ENCODE measurements at places on chromosomes 2 and 18.

DNA sequence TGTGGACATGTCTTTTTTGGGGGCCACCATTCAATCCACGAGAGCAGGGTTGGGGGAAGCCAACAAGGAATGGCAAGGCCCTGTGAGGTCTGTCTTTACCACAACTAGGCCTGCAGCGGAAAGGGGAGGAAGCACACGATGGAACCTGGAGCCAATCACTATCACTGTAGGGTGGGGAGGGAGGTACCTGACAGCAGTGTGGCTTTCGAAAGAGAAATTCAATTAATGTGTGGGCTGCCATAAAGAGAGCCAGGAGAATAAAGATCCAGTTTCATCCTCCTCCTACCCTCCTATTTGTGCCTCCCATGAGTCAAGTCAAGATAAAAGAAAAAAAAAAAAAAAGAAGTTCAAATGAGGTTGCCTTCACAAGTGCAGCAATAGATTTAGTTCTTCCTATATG lies 18.9 kb upstream of the RBMS1 start:
- DNase-seq, result no peak

GRCh38 chr18:68060871-68061270 lies 544.4 kb upstream of the DSEL start:
- no peak for DNase-seq

GRCh38 chr2:234375176-234375880 lies 121.6 kb downstream of the ARL4C start:
- DNase-seq, result no peak

- DNase-seq, result no peak
Measured at GRCh38 chr2:173557497-173557896, 202.8 kb downstream of the CDCA7 start.

GRCh38 chr2:171174075-171174474 lies 13.4 kb upstream of the TLK1 start:
- peak; percentile 34 for DNase-seq

GRCh38 chr18:9755615-9756014 lies 47.5 kb downstream of the RAB31 start:
- DNase-seq, result no peak

GRCh38 chr2:54289917-54290316 lies 33.9 kb upstream of the TSPYL6 start:
- no peak for DNase-seq

DNA sequence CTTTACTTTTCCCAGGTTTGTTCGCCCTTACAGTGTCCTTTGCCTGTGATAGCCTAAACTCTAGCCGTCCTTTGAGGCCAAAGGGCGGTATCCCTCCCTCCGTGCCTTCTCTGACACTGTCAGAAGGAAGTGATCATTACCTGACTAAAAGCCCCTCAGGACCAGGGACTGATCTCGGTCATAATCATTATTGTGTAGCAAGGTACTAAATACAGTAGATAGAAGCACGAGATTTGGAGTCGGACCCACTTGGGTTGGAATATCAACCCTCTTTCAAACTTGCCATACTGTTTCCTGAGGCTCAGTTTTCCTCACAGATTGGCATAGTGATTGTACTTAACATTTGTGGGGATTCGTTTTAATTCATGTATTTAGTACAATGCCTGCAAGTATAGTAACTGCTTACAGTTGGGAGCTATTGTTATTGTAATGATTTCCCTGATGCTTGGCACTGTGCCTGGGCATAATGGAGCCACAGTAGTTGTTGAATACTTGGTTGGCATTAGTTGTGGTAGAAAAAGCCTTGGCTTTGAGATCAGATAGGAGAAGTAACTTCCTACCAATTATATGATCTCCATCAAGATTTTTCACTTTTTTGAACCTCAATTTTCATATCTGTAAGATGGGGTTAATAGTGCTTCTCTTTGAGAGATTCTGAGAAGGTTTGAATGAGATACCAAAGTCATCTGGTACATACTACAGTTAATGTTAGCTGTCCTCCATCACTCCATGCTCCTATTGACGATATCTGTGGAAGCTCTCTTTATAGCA lies 836 bp downstream of the STK11IP start:
- DNase-seq, result no peak

GRCh38 chr2:11056614-11057013 lies 98.7 kb upstream of the SLC66A3 start:
- DNase-seq, result no peak

DNA sequence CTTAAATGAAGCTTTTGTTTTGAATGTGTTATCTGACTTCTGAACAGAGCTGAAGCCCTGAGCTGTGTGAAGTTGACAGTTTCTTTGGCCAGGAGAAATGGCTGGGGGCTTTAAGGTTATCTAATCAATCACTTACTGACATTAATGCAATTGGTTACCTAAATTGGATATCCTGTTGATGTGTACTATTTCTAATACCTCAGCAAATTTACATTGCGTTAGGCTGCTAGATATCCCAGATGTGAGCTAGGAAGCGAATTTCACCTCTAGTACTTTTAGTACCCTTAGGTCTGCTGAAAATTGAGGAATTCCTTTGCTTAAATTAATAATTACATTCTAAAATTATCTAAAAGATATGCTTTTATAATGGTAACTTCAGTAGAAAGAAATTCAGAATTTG lies 102.0 kb downstream of the LCLAT1 start:
- DNase-seq, result no peak

- DNase-seq, result no peak
Measured at GRCh38 chr2:209314653-209315052, 109.2 kb upstream of the MAP2 start.

GRCh38 chr18:32742579-32742978 lies 30.2 kb downstream of the KLHL14 start:
- DNase-seq, result no peak

DNA sequence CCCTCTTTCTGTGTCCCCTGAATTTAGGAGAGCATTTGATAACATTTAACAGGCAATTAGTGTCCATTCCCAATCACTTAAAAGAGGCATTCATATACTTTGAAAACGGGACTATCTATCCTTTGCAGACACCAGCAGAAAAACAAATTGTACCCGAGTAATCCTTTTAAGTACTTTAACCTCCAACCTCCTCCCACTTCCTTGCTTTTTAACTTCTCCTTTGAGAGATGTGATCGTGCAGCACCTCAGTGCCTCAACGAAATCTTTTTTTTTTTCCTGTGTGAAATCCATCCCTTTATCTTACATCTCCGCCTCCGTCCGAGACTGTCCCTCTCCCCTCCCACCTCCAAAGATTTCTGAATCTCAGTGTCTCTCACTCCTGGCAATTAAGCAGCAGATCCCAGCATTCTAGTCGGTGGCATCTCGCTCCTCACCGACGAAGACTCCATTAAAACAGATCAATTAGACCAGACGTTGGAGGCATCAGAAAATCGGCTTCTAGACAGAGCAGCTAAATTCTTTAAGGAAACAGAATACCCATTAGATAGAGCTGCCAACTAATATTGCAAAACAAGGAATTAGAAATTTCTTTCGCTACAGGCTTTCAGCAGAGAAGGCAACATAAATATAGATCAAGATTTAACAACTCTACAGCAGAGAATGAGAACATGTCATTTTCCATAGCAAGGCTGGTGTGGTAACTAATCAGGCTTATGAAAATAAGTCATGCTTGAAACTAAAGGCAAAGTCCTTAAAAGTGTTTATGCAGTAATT lies 1.9 kb upstream of the TMEFF2 start:
- no peak for DNase-seq

GRCh38 chr2:151024696-151025251 lies 236.9 kb downstream of the RBM43 start:
- no peak for DNase-seq

DNA sequence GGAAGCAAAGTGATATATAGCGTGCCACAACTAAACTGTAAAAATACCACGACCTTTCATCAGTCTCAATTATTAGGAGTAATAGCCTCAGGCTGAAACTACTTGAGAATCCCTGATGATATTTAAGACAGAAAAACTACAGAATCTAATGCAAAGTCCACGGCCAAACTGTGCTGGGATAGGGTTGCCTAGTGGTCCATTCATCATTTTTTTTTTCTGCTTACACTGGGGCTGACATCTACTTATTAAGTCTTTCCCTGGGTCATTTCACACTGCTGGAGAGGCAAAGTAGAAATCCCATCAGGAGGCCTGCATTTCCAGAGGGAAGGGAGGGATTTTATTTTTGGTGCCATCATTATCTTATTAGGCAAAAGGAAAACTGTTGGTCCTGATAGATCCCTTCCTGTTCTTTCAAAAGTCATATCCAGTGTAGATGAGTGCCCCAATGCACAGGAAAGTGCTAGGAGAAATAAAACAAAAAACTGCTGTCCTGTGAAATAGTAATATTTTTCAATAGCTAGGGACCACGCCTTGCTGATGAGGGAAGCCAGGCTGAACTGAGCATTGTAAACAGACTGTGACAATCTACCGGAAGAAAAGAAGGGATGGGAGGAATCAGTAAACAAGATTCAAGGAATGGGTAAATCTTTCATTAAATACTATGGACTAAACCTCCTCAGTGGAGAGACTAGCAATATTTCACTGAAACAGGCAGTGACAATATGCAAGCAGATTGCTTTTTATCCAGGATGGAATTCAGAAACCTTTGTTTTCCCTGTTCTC lies 644.3 kb downstream of the IRS1 start:
- DNase-seq, result no peak

DNA sequence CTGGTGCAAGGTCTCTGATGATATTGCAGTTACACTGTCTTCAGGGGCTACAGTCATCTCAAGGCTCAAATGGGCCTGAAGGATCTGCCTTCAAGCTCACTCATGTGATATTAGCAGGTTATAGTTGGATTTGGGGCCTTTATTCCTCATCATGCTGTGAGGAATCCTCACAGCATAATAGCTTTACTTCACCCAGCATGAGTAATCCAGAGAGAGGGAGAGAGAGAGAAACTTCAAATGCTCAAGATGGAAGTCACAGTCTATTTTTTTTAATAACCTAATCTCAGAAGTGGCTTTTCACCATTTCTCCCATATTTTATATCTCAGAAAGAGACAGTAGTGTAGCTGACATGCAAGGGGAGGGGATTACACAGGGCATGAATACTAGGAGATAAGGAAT lies 658.7 kb downstream of the EPHA4 start:
- DNase-seq, result no peak

DNA sequence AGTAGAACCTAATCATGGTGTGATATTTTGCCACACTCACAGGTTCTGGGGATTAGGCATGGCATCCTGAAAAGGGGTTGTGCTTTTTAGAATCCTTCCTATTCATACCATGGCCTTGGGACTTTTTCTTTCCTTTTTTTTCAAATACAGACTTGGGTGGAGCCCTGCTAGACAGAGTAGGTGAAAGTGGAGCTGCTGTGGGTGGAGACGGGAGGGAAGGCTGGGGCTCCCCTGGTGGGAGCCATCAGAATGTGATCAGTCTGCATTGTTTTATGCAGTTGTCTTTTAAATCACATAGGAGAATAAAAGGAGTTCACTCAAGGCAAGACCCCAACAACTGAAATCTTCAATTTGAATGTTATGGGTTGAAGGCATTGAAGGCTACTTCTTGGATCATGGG lies 130.2 kb downstream of the VAPA start:
- DNase-seq, result no peak

- no peak for DNase-seq
Measured at GRCh38 chr2:4507661-4508060, 804.3 kb downstream of the DCDC2C start.

DNA sequence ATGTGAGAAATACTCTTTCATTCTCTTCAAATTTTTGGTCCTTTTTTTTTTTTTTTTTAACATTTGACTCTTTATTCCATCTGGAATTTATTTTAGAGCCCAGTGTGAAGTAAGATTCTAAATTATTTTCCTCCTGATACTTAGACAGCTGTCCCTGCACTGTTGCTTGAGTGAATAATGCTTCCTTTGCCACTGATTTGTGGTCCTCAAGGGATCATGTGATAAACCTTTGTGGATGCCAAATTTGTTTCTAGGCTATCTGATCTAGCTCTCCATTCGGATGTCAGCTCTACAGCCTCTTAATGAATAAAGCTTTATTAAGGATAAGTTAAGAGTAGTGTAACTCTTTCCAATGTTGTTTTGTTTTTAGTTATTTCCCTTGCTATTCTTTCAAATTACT lies 142.3 kb downstream of the SMAD7 start:
- DNase-seq, result no peak

DNA sequence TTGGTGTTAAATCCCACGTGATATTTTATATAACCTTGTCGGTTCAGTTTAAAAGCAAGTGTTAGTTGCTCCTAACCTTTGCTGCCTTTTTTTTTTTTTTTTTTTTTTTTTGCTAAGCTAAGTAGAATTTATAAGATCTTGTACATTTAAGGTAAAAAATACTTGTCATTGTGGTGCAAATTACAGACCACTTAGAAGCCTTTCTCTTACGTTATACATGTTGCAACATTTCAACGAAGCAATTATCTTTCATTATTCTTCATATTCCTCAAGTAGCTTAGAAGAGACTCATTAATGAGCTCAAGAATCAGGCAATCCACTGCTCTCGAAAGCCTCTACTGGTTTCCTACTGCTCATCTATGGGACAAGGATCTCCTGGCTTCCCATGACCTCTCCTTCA lies 14.9 kb upstream of the IL1RL2 start:
- DNase-seq, result no peak

DNA sequence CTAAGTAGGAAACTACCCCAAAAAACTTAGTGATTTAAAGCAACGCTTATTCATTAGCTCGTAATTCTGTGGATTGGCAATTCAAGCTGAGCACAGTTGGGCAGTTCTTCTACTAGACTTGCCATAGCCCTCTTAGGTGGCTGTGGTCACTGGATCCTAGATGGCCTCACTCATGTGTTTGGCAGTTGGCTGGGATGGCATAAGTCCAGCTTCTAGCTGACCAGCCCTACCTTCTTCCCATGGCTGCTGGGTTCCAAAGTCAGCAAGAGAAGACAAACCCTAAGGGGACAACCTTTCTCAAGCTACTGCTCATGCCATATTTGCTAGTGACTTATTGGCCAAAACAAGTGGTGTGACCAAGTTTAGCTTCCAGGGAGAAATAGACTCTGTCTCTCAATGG lies 95.3 kb downstream of the COPS8 start:
- no peak for DNase-seq

DNA sequence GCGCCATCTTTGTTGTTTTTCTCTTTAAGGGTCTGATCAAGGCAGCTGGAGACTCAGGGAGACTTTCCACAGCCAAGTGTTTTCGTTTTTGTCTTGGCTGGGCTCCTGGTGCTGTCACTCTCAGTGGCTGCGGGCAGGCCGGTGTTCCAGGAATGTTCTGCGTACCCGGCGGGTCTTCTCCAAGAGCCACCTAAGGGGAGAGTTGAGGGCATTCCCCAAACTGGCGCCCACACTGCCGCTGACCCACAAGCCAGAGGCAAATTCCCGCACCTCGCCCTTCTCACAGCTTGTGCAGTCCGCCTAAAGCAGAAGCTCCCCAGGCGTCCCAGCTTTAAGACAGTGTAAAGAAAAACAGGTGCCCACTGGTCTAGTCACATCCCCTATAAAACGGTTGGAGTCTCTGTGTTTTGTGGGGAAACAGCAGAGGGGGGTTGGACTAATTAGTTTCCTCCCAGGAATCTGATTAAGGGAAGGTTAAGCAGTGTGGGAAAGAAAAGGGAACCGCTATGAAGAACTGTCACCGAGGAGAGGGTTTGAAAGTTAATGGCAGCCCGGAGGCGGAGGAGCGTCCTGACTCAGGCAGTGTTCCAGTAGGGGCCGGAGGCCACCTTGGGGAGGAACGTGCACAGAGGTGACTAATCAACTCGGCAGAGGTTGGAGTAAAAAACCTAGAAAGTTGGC lies 224.5 kb downstream of the SLC4A3 start:
- peak; percentile 16 for DNase-seq

- no peak for DNase-seq
Measured at GRCh38 chr18:30142248-30142647, 900.3 kb downstream of the DSC3 start.

All from T47D (cell line).